Right renal cortex interstitium (tissue), 3 donors: ENCODE measurements at places on chromosomes 5 and 9. TPM values are rescaled to one million over a fixed set of nuclear protein-coding genes. Genes with fewer than 3 reads are reported as not detected.

The ORM2 gene
- not detected for polyA plus RNA-seq

GRCh38 chr5:114363837-114364236, 2.0 kb downstream of the KCNN2 start:
- no peak for DNase-seq

The ARHGEF39 gene
- polyA plus RNA-seq: 7.4 TPM

The FGFR4 gene
- polyA plus RNA-seq: 48.7 TPM

The FAT2 gene
- polyA plus RNA-seq: 8.8 TPM

- DNase-seq: no peak
Measured at GRCh38 chr5:77259476-77259875, 49.0 kb downstream of the PDE8B start.

DNA sequence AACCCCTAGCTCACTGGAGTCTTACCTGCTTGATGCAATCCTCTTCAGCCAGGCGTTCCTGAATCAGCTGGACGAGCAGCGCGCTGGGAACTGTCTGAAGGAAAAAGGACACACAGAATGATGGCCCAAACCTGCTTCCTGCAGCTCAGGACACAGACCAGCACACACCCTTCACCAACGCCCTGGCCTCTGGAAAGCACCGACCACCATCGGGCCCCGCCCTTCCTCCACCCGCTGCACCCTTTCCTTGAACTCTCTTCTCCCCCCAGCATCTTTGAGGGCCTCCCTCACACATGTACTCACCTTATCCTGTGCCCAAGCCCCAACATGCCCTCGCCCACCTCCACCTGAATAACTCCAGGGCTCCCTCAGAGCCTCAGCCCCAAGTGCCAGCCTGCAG, 23.3 kb downstream of the AK8 start:
- no peak for DNase-seq

- no peak for DNase-seq
Measured at GRCh38 chr5:156186760-156187159, 140.2 kb upstream of the SGCD start.

GRCh38 chr9:118991366-118992285, 377.6 kb downstream of the BRINP1 start:
- no peak for DNase-seq

DNA sequence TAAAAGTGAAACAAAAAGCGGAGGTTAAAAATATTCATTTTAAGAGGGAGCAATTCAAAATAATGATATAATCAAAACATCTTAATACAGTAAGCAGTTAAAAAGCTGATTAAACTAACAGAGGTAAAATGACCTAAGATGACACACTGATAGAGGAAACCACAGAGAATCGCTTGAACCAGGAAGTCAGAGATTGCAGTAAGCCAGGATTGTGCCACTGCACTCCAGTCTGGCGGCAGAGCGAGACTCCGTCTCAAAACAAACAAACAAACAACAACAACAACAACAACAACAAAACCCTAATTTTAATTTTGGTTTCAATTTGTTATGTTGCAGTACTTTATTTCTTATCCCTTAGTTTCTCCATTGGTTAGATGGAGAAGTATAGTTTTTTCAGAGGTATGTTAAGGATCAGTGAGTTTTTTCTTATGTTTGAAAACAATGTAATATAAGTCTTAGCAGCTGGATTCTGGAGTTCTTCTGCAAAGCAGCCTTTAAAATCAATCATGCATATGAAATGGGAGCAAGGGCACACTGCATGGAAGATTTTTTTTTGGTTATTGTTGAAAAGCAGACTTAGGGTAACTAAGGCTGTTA, 58.5 kb downstream of the MLANA start:
- no peak for DNase-seq
